ENCODE measurements at places on chromosomes 5 and 9.

- DNase-seq: no peak
Observed at GRCh38 chr5:62702126-62702525, 123.5 kb downstream of the LRRC70 start.

DNA sequence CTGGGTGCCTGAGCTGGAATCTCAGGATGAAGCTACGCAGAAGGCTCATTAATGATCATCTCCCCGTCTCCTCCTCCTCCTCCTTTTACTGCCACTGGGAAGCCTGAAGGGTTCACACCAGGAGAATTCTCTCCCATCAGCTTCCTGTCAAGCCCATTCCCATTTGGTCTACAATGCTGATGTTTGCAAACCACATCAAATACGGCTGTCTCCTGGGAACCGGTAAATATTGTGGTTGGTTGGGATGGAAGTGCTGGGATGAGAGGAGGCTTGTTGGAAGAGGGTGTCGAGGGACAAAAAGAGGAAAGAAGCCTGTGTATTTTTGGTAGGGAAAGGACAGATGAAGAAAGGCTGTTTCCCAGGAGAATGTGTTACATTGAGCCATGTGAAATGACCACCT, 13.2 kb upstream of the S1PR3 start:
- DNase-seq: no peak

DNA sequence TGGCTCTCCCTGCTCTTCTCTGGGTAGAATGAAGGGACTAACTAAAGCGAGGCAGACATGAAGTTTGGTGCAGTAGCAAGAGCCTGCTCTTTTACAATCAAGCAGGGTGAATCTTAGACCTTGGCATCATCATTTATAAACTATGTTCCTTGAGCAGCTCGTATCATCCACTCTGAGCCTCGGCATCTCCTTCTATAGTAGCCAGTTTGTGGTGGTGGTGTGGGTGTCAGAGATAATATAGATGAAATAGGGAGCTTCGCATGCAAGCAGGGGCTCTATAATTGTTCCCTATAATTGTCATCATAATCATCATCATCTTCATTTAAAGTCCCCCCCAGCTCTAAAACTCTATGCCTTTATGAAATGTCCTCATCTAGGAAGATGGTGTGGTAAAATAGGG, 72.5 kb upstream of the SAP30L start:
- DNase-seq: no peak

DNA sequence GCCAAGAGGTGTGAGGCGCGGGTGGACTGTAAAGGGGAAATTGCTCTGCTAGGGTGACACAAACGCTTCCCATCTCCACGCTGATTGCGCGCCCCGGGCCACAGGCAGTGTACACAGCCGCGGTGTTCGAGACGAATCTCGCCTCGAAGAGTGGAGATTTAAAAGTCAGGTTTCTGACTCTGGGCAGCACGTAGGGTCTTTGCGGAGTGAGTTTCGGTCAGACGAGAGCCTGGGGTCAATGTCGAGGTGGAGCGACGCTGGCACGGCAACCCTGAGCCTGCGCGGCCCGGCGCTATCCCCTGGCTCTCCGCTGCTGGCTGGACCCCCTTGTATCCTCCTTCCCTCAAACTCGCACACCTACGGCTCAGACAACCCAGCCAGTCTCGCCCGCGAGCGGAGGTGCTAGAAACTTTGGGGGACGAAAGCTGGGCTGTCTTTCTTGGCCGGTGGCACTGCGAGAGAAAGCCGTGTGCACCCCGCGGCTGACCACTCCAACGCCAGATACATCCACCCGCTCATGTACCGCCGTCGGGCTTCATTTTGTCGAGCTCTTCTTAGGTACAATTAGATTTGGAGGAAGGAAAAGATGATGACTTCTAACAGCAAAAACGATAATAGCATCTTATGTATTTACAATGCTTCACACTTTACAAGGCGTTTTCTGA, 5.4 kb upstream of the FOXB2 start:
- no peak for DNase-seq

GRCh38 chr5:92944903-92945604, 636.0 kb downstream of the NR2F1-AS1 start:
- DNase-seq: no peak

DNA sequence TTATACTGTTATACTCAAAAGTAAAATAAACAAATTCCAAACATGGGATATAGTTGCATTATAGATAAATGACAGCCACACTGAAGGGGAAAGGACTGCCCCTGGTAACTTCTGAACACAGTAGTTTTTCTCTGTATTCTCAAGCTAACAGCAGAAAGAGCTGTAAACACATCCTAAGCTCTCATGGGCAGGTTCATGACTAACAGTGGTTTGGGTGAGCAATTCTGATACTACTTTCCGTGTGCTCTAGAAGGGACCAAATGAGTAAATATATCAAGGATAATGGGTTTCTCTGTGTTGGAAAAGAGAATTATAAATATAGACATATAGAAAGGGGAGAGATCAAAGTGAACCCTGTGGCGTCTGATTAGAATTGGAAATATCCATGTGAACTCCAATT, 2.2 kb upstream of the LCN6 start:
- no peak for DNase-seq

DNA sequence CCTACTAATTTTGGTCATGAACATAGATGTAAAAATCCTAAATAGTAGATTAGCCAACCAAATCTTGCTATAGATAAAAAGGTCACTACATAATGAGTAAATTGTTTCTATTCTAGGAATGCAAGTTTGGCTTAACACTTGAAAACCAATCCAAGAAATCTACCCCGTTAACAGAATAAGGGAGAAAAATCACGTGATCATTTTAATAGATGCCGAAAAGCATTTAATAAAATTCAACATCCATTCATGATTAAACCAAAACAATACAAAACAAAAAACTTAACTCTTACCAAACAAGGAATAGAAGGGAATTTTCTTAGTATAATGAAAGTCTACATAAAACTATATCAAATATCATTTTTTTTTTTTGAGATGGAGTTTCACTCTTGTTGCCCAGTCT, 20.7 kb upstream of the SMU1 start:
- no peak for DNase-seq

GRCh38 chr9:137150617-137151457, 11.9 kb downstream of the GRIN1 start:
- peak; percentile 66 for DNase-seq

DNA sequence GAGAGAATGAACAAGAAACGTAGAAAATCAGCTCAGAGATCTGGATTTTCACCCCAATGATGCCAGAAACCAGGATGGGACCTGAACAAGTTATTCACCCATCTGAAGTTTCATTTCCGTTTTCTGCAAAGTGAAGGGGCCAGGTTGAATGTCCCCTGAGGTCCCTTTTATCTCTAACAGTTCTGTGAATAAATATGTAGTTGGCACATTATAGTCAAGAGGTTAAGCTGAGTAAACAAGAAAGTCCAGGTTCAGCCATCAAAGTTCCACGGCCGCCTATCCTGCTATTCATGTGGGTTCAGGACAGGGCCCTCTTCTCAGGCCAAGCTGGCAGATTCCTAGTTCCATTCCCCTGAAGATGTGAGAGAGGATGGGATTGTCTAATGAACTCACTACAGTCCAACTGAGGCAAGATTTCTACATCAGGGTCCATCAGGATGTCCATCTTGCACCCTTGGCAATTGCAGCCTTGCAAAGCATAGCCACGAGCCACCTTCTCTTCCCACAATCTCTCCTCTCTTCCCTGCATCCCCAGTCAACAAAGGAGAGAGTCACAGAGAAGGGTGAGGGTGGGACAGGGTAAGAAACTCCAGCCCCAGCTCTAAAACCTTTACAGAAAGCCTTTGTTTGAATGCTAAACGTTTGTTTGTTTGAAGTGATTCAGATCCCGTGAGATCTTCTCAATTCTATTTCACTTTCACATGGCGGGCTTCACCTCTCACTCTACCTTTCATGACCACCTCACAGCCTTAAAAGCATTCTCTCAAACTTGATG, 311.0 kb downstream of the SLIT3 start:
- DNase-seq: no peak

- DNase-seq: no peak
Observed at GRCh38 chr9:77498891-77499290, 149.2 kb downstream of the GNA14 start.

GRCh38 chr5:6803981-6804550, 90.8 kb downstream of the TENT4A start:
- DNase-seq: no peak

DNA sequence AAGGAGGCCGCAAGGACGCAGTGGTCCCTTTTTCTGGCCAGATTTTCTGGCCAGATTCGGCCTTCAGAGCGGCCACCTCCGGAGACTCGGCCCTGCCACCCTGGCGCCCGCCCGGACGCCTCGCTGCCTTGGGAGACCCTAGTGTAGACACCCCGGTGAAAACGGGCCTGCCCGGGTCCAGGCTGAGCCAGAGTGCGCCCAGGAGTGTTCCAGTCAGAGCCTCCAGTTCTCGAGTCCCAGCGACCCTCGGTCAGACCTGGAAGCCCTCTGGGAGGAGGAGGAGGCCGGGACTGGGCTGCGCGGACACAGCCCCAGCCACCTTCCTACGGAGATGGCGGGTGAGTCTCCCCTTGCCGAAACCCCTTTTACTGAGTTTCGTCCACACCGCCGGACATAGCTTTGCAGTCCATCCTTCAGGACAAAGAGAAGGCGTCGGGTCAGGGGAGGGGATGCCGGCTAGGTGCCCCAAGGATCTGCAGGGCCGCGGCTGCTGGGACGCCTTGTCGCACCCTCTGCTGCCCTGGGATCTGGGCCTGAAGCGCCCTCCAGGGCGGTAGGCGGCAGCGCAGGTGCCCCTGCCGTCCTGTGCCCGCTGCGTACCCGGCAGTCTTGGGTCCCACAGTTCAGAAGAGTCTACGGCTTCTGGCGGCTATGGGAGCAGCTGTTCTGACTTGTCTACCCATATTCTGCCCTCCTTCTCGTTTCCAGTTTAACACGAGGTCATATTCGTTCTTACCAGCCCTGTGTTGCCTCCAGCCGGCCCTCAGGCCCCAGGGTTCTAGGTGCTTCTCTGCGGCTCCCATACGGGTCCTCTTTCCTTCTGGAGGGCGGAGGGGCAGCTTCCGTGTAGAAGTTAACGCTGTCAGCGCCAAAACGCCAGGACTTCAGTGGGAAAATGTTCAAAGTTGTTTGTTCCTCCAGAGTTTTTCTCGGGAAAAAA, 1771.7 kb upstream of the CDH9 start:
- no peak for DNase-seq

Measured in stimulated activated CD4-positive, alpha-beta T cell treated with anti-CD3 and anti-CD28 coated beads, TNF-alpha, amount 100 ng/mL, for 24 hours (primary cell).